Nucleus accumbens (tissue), 56 donors: ENCODE measurements at places on chromosomes 5 and 9.

DNA sequence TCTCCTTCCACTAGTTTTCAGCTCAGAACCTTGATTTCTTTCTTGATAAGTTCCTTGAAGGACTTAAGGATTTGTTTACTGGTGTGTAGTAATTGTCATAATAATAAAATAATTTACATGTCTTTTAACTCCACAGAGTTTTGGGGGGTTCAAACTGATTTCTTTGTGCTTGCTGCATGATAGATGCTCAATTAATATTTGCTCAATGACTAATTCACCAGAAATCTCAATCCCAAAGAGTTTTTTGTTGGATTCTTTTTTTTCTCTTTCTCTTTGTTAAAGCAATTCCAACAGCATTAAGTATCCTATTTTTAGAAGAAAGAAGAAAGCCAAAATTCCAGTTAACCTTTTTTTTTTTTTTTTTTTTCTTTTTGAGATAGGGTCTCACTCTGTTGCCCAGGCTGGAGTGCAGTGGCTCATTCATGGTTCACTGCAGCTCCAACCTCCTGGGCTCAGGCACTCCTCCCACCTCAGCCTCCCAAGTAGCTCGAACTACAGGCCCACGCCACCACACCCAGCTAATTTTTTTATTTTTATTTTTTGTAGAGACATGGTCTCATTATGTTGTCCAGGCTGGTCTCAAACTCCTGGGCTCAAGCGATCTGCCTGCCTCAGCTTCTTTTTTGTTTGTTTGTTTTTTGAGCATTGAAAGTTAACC is 10.8 kb downstream of the FAF2 start:
- DNase-seq, result no peak

DNA sequence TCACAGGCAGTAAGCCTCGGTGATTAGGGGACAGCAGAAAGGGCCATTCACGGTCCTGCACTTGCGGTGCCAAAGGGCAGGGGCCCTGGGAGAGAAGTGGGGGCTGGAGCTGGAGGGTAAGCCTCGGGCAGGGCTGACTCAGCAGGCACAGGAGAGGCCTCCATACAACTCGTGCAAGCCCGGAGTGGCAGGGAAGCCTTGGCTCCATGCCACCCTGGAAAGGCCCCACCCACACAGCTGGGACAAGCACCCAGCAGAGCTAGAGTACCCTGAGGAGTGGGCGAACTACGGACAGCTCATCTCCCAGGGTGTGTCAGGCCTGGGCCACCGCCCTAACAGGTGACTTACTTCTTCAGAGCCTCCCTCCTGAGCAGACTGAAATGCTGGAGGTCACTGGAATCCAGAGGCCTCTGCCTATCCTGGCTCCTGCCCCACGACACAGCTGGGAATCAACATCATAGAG is 5.6 kb upstream of the CAMK2A start:
- no peak for DNase-seq

DNA sequence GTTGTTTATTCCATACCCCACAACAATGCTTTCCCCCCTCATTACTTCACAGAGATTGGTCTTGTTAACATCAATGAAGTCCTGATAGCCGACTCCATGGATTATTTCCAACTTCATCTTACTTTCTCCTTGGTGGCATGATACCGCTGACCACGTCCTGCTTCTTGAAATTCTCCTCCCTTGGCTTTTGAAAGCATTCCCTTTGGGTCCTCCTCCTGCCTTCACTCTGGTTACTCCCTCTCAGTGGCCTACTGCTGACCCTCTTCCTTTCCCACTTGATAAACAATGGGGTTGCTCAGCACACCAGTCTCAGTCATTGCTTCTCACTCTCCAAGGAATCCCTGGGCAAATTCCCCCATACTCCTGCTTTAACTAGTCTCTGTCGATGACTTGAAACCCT is 283.9 kb downstream of the SEC61B start:
- no peak for DNase-seq

DNA sequence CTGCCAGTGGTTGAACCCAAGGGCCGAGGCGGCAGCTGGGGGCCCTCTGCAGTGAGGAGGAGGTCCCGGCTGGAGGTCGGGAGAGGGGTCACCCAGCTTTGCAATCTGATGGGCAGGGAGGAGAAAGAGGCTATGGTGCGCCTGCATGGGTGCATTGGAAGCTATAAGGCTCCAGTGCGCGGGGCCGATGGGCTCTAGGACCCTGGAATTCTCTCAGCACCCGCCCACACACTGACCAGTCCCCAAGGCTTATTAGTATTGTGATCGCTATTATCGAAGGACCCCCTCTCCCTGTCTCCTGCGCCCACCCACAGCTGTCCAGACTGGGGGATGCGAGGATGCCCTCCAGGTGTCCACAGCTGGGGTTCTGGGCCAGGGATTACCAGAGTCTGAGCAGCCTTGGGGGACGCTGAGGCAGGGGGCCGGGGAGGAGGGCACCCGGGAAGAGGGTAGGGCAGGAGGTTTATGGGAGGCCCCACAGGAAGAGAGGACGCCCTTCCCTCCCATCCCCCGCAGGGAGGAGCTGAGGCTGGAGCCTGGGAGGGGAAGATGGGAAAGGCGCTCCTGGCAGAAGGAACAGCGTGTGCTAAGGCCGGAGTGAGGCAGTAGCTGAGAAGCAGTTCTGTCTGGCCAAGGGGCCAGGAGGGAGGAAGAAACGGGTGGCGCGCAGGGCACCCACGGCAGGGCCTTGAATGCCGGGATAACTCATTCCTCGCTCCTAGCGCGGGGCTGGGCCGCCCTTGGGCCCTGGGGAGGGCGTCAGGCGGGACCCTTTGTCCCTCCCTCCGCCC is 24.2 kb downstream of the C9orf50 start:
- no peak for DNase-seq

GRCh38 chr9:127825319-127826051 is 22.8 kb downstream of the FPGS start:
- DNase-seq, result peak; percentile 42

GRCh38 chr9:9625248-9625647 is 987.6 kb downstream of the PTPRD start:
- DNase-seq, result no peak

DNA sequence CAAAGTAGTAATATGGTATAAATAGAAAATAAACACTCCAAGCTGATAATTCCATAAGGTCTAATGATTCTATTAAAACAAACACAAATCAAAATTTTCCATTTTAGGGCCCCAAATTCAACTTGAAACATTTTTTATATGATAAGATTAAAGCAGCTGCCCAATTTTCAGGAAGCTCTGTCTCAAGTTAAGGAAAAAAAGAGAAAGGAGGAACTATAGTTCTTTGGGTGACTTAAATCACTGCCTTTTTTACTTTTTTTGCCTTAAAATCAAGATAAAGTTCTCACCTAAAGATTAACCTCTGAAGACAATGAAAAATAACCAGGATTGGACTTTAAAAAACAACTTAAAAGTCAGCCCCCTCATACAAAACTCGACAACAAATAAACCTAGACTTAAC is 76.0 kb upstream of the IFNE start:
- no peak for DNase-seq

DNA sequence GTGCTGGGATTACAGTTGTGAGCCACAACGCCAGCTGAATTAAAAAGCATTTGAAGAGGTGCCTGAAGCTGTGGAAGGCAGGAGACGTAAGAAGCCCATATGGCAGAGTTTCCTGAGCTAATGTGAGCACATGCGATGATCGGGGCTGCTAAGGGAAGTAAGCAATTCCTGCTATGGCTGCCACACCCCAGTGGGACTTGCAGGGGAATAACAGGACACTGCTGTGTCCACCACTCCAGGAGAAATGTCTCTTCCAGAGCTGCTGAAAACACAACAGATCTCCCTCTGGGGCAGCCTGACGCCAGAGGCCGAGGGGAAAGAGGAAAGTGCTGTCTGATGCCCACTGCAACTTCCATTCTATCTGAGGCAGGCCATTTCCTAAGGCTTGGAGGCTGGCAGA is 46.2 kb upstream of the ANKRD55 start:
- no peak for DNase-seq

GRCh38 chr5:14410394-14411201 is 171.0 kb upstream of the OTULINL start:
- no peak for DNase-seq

GRCh38 chr9:124624735-124624992 is 117.5 kb upstream of the NR5A1 start:
- DNase-seq, result no peak

DNA sequence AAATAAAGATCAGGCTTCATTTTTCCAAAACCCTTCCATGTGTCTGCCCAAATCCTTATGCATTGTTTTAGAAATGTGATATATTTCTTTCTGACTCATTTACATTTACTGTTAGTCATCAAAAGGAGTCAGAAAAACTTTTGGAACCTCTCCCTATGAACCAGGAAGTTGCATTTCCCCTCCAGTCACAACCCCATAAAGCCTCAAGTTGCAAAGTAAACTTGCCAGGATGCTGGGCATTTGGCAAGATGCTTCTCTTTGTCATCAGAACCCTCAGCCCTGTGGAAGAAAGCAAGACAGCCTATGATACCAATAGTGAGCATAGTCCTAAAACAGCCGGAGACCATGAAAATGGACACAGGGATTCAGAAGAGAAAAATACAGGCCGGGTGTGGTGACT is 84.2 kb downstream of the MUSK start:
- DNase-seq, result no peak

DNA sequence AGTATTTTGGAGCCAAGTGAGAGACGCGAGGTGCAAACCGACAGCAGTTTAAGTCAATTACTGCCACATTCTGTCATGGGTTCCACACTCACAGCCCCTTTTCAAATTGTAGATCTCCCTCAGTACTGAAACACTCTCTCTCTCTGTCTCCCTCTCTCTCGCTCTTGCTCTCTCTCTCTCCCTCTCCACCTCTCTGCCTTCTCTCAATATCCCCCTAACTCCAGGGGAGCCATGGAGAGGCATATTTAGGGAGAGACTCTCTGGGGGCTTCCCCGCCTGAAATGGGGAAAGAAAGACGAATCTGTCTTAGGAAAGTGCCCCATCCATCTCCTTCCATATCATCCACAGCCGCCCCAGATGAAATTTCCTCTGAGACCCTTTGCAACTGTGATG is 1.6 kb downstream of the BRINP1 start:
- no peak for DNase-seq

- no peak for DNase-seq
Observed at GRCh38 chr5:155087036-155087435, 73.5 kb downstream of the KIF4B start.

DNA sequence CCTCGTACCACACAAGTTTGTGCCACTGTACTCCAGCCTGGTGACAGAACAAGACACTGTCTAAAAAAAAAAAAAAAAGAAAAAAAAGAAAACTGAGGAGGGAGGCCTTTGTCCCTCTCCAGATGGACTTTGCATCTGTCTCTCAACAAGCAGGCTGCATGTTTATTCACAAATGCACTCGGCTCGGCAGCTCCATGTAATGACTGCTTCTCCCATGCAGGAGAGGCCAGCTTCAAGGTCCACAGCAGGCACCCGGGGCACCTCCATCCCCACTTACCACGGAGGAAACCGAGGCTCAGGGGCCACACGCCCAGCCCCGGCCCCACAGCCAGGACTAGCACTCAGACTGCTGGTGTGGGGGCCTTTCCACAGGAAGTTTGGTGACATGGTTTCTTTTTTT is 13.1 kb upstream of the NCS1 start:
- no peak for DNase-seq

- DNase-seq, result no peak
Observed at GRCh38 chr5:37979559-37979958, 139.7 kb upstream of the GDNF start.

GRCh38 chr9:86557918-86558317 is 203.7 kb upstream of the TUT7 start:
- DNase-seq, result no peak

- DNase-seq, result no peak
Observed at GRCh38 chr5:103454770-103455169, 107.8 kb downstream of the NUDT12 start.

DNA sequence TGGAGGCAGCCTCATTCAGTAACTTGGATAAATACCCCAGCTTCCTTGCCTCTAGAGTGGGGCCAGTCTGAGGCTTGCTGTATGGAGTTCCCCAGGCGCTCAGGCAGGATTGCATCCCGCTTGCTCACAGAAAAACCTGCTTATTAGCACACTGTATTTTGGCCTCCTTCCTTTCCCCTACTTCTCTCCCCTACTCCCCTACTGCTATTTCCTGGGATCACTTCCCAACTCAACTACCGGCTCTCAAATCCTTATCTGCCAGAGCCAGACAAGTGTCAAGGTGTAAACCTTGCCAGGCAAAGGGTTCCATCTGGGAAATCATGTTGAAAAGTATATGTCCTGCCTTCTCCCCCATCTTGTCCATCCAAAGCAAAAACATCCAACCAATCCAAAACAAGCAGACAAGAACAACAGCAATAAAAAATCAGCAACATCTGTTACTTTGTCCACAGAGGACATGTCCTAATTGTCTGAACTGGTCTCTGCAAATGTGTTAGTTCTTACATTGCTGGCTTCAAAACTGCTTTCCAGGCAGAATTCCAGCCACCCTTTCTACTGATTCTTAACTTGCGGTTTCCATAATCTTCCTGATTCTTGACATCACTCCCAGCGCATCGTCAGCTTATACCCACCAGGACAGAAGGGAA is 164.1 kb upstream of the SEMA6A start:
- DNase-seq, result no peak

DNA sequence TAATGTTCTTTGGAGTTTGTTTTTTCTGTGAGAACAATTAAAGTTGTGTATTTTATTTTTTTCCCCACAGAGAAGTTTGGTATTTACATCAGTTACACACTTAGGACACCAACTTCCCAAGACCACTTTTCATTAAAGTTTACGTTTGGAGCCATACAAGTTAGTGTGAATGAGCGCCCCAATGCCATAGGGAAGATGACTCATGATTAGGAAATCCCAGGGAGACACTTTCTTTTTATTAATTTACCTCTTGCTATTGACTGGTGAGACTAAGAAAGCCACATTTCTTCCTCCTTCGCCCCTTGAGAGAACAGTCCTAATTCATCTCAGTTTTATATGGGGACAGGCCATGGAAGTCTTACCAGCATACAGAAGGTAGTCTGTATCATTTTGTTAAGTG is 57.1 kb downstream of the EDIL3 start:
- DNase-seq, result no peak

DNA sequence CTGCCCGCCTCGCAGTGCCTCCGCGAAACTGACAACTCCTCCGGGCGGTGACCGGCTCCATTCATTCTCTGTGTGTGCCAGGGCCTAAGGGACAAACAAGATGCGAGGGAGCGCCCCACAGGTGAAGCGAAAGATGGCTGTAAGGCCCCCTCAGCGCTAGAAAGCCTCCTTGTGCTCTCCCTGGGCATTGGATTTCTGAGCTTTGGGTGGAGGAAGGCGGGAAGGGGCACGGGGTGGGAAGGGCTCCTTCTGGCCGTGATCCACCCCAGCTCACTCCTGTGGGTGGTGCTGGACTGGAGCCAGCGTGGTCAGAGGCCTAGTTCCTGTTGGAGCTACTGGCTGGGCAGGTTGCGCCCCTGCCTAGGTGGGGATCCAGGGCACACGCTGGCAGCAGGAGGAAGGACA is 943 bp downstream of the GALNT12 start:
- no peak for DNase-seq

DNA sequence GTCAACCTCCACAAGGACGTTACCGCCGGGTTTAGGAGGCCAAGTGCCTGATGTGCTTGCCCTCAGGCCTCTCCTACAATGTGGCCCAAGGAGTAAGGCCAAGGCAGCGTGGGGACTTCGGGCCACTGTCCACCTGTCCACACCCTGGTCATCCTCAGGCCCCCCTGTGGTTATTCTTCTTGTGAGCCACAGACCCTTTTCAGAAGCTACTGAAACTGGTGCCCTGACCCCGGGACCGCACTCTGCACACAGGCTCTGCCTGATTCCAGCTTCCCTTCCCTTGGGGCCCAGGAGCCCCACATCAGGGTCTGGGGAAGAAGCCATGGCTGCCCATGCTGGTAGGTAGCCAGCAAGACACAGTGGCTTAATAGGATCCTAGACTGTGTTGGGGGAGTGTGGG is 128.8 kb downstream of the OLFM1 start:
- no peak for DNase-seq
